NCI-H524 treated with DMSO at 0.1 percent for 48 hours (cell line): ENCODE measurements at places on chromosomes 6 and 20.

GRCh38 chr6:36777801-36778200 is 61.4 kb downstream of the CPNE5 start:
- no peak for DNase-seq

GRCh38 chr6:119858901-119859300 is 509.3 kb upstream of the MAN1A1 start:
- no peak for DNase-seq

- DNase-seq = peak; percentile 47
Measured at GRCh38 chr6:15674690-15675386, 12.0 kb upstream of the DTNBP1 start.

- no peak for DNase-seq
Measured at GRCh38 chr6:142324111-142324510, 22.3 kb downstream of the ADGRG6 start.

DNA sequence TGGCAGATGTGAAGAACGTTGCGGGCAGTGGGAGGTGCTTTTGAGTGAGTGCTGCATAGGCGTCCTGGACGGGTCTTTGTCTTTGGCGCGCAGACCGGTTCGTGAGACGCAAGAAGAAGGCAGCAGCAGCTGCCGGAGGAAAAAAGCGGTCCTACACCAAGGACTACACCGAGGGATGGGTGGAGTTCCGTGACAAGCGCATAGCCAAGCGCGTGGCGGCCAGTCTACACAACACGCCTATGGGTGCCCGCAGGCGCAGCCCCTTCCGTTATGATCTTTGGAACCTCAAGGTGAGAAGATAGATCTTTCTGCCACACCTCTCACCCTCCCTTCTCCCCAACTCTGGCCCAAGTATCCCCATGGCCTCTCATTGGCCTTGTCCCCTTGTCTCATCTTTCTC is 1.1 kb downstream of the ABT1 start:
- no peak for DNase-seq

GRCh38 chr6:17116117-17116440 is 14.2 kb downstream of the STMND1 start:
- DNase-seq = no peak

DNA sequence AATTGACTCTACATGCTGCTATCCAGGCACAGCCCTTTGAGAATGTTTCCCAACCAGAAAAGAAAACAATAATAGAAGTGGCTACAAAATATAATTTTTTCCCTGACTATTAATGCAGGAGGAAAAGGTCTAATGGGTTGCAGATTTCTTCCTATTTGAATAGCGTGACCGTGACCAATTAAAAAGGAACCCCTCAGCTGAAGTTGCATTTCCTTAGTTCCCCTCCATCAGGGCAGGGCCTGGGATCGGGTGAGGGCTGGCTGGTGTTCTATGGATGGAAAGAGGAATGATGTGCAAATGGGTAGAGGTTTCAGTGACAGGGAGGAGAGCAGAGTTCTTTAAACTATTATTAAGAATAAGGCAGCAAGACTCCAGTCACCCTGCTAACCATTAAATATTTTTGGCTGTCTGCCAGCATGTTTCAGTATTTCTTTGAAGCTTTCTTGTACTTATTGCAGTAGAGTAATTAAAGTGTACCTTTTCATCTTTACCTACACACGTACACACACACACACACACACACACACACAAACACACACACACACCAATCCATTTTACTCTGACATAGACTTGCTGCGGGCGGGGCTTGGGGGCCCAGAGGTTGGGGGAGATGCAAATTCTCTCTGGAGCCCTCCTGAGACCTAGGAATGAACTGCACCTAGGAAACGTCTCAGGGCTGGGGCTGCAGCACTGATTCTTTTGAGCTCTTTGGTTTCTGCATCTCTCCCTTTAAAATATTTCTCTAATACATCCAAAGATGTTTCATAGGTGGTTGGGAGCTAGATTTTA is 154.8 kb upstream of the SLC35B3 start:
- DNase-seq = no peak

GRCh38 chr6:135052939-135053338 is 1.7 kb downstream of the HBS1L start:
- no peak for DNase-seq

- no peak for DNase-seq
Measured at GRCh38 chr6:88368071-88368787, 202.1 kb upstream of the CNR1 start.

- DNase-seq = peak; percentile 48
Measured at GRCh38 chr20:33401184-33401920, at the start of gene CDK5RAP1. TSS of gene CDK5RAP1 (minus strand) at chr20:33401519. CDS start at chr20:33397064, 4,455 bp downstream.

- no peak for DNase-seq
Measured at GRCh38 chr6:6713657-6714056, 125.1 kb downstream of the LY86 start.

- no peak for DNase-seq
Measured at GRCh38 chr20:3275064-3275935, 36.3 kb upstream of the SLC4A11 start.

GRCh38 chr20:17969278-17969883 is 563 bp downstream of the MGME1 start:
- DNase-seq = no peak

- DNase-seq = no peak
Measured at GRCh38 chr20:57582432-57583288, 21.8 kb downstream of the PCK1 start.

GRCh38 chr6:165944002-165944466 is 223.6 kb downstream of the TBXT start:
- DNase-seq = no peak

- peak; percentile 32 for DNase-seq
Measured at GRCh38 chr6:131909408-131910218, 41.6 kb downstream of the CCN2 start.

- no peak for DNase-seq
Measured at GRCh38 chr6:42279144-42279781, 61.6 kb upstream of the MRPS10 start.

DNA sequence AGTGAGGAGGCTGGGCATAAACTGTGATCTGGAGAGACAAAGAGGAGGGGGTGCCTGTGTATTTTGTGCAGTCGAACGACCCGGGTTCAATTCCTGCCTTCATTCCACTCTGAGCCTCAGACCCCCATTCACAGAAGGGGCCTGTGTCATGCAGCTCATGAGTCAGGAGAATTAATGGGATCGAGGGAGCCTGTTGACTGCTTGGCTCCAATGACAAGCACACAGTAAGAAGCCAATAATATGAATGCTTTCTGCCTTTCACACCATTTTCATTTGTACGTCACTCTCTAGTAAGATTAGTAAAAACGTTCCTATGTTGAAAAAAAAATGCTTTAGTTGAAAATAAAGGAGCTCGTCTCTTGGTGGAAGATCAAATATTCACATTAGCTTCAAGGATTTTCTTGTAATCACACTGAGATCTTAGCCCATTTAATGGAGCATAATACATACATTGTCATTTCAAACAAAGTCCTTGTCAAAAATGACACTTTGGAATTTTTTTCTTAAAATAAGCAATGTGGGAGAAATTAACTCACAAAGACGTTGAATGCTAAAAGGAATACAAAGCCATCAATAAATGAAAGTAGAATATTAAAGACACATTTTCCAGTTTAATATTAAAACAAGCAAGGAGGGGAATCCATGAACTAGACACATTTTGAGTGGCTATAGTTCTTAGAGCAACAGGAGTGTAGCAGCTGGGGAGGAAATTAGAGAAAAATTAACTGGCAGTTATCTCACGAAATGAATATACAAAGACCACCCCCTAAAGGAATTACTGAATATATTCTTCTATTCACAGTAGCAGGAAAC is 246.7 kb upstream of the AFDN start:
- no peak for DNase-seq

- peak; percentile 41 for DNase-seq
Measured at GRCh38 chr6:43123461-43124314, 47.4 kb upstream of the SRF start.

GRCh38 chr20:36872852-36873251 is 3.1 kb upstream of the TLDC2 start:
- no peak for DNase-seq

DNA sequence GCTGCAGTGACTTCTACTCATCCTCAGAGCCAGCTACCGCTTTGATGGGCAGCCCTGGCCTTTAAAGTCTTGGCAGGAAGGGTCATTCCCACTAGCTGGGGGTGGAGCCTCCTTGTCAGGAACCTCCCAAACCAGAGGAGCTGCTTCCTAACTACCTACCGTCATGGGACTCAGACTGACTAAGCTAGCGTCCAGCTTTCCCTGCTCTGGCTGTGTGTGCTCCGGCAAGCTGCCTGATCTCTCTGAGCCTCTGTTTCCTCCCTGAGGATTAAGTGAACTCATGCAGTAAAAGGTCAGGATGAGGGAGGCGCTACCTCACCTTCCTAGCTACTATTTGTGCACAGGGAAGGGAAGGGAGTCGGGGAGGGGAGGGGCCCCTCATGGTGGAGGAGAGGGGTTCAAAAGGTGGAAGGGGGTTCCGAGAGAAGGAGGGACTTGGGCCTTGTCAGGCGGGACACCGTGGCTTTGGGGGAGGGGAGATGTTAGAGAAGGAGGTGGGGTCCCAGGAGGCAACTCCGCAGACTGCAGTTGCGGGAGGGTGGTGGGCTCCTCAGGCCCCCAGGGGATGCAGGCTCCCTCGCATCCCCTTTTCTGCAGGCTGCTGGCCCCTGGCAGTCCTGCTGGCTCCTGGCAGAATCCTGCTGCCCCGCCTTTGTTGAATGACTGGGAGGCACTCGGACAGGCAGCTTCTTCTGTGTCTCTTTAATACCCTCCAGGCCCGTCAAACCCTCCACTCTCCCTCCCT is 9.8 kb downstream of the DUSP15 start:
- no peak for DNase-seq

GRCh38 chr20:53319716-53320115 is 273.9 kb downstream of the ZNF217 start:
- no peak for DNase-seq

- DNase-seq = no peak
Measured at GRCh38 chr6:155038104-155038503, 43.0 kb downstream of the TIAM2 start.

DNA sequence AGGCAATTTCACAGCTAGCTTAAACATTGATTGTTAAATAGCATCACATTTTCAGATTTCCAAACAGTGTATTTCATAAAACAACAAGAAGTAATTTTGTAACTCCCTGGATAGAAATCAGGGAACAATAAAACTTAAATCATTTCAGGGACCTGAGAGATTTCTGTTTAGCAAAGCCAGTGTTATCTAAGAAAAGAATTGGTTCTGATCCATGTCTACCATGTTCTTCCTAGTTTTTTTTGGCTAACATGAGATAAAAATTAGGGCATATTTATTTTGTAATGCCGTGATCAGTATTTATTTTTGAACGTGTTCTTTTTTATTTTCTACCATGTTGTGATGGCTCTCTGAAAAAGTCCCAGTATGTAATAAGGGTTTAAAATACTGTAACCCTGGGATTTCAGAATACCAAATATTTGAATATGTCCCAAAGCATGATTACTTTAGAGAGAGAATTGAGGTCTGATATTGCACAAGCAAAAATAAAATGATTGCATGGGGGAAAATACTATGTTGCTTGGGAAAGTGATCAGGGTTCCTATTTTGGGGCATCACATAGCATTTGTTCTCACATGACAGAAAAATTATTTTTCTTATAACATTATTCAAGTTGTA is 188.7 kb upstream of the CEP162 start:
- no peak for DNase-seq

DNA sequence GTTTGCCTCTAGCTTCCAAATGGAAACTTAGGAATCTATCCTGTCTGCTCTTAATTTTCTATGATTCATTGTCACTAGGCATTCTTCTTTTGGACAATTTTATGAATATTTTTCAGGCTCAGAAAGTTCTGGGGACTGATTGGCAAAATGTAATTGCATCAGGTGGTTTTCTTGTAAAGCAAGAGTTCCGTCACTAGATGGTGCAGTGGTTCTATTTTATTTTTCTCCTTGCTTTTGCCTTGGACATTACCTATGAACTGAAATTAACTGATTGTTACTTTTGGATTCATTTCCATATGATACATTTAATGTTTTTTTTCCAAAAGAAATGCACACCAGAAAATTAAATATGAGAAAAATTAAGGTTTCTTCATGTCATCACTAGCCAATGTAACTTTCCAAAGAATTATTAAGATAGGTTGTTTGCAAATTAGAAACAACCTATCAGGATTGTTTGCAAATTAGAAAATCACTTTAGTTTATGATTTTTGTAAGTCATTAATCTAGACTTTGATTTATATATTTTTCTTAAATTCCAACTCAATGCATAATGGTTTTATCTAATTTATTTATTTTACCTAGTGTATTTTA is 48.0 kb downstream of the TMEM170B start:
- no peak for DNase-seq

- no peak for DNase-seq
Measured at GRCh38 chr6:80010288-80010687, 5.8 kb downstream of the TTK start.

GRCh38 chr6:50720623-50721022 is 7.3 kb downstream of the TFAP2D start:
- no peak for DNase-seq

DNA sequence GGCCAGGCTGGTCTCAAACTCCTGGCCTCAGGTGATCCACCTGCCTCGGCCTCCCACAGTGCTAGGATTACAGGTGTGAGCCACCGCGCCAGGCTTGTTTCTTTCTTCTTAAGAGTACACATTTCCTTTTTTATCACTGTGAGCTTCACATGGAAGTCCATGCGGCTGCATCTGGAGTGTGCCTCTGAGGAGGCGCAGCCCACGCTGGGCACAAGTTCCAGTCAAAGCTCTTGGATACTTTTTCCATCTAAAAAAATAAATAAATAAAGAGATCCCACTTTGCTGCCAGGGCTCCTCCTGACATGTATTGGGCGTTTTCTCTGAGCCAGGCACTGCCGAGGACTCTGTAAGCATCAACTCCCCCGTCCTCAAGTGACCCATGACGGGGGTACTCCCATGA is 123.0 kb downstream of the PREX1 start:
- no peak for DNase-seq

DNA sequence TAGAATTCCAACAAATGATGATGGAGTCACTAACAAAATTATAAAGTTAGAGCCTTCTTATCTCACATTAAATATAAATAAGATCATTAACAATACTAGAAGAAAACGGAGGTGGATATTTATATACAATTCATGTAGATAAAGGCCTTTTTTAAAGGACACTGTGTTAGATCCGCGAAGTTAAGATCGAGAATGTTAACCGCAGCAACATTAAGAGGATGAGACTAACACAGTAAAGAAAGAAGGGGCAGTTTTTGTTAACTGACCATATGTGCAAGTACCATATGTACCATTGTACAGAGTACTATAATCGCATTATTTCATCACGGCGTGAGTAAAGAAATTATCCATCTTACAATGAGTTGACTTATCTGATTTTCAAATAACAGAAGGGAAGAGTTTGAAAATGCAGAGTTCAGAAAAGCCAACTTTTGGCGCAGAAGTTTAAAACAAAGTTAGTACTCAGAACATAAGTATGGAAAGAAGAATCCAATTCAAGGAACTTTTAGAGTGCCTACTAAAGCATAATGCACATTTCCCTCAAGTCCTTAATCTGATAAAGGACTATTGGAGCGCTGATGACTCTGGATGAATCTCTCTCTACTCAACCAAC is 1.4 kb downstream of the FBXL4 start:
- DNase-seq = peak; percentile 69

DNA sequence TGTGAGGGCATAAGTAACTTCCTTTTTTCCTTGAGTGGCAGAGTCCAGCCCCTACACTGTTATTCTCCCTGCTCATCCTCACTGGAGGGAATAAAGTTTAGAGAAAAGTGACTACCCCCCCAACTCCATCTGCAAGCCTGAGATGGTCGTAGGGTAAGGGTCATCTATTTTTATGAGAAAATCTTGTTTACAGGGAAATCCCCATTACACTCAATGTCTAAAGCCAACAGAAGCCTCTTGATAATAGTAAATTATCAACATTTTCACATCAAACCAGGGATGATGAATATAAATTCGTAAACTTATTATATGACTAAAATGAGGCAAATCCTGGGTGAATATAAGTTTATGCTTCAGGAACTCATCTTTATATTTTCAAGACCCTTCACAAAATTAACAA is 174.0 kb upstream of the KCNK16 start:
- DNase-seq = no peak
